ENCODE measurements at places on chromosomes 16 and 17.
A peak's percentile ranks its signal among the peaks of the same experiment; 100 is the strongest.

GRCh38 chr16:85435700-85436099 is 177.4 kb upstream of the GSE1 start:
- DNase-seq: no peak

DNA sequence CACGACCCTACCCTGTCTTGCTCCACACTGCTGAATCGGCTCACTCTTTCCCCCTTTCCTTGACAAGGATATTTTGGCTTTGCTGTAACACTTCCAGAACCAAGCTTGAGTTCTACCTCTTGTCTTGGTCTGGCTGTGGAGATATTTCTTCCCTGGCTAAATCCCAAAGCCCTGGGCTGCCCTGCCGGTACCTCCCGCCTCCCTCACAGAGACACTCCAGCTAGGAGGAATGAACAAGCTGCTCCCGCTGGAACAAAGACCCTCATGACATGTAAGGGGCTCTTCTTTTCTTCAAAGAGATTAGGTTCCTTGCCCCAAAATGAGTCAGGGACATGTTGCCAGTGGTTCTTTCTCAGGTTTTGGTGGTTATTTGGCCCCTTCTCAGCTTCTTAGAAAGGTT is 10.8 kb downstream of the INPP5K start:
- no peak for DNase-seq

DNA sequence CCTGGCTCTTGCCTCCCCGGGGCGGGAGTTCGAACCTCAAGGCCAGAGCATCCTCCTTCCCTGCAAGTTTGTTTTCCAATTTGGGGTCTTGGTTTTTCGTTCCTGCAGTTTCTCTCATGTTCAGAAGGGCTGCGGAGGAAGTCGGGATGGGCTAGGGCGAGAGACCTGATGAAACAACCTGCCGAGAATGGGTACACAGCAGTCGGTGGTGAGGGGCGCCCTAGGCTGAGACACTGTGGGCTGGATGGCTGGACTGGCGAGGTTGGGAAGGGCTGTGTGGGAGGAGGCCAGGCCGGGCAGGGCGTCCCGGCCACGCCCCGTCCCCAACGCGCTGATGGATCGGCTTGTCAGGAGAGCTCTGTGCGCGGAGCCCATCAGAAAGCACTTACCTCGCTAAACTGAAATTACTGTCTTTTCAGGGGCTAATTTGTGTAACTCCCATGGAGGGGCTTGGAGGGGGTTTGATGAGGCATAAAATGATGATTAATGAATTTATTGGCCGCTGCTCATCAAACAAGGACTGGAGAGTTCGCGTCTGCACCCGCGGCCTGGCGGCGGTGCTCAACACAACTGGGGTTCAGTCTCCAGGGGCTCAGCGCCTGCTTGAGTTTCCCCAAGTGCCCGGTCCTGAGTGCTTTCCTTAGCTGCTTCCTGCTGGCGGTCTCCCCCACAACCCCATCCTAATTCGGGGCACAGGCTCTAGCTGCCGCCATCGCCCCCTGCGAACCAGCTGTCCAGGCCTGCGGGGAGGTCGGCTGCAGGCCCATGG is 9.0 kb downstream of the IRX5 start:
- no peak for DNase-seq

DNA sequence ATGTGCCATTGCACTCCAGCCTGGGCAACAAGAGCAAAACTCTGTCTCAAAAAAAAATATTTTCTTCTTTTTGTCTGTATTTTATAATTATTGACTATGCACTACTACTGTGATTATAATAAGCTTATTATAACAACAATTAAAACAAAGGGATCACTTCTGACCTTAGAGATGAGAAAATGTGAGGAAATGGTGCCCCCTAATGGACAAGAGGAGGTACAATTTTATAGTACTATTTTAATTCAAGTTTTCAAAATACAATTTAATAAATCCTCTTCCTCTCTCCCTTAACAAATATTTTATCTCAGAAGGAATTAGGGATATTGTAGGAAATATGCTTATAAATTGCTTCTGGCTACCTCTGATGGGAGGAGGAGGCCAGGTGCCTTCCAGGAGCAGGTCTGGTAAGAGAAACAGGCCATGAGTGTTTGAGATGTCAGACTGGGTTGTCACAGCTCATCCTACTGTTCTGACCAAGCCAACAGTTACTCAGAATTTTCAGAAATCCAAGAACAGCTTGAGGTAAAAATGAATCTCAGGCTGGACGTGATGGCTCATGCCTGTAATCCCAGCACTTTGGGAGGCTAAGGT is 14.0 kb downstream of the VPS53 start:
- DNase-seq: peak; percentile 30

DNA sequence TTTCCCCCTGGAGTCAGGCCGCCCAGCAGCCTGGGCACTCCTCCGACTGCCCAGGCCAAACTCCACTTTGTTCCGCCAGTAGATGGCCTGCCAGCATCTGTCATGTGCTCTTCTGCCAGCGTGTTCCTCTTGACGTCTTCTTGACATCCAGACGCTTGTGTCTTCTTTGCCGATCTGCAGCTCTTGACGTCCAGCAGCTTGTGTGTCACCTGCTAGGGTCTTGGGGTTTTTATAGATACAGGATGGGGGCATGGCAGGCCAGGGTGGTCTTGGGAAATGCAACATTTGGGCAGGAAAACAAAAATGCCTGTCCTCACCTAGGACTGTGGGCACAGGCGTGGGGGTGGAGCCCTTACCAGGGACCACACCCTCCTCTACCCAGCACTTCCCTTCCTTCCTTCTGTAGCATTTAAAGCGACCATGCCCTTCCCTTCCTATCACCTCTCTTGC is 88.7 kb downstream of the BMERB1 start:
- DNase-seq: no peak

DNA sequence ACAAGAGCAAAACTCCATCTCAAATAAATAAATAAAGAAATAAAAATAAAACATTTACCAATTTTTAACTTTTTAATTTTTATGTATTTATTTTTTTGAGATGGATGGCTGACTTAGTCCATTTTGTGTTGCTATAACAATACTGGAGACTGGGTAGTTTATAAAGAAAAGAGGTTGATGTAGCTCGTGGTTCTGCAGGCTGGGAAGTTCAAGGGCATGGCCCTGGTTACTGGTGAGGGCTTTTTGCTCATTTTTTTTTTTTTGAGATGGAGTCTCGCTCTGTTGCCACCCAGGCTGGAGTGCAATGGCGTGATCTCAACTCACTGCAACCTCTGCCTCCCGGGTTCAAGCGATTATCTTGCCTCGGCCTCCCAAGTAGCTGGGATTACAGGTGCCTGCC is 14.2 kb upstream of the FOXK2 start:
- no peak for DNase-seq

- DNase-seq: peak; percentile 9
Measured at GRCh38 chr17:58756246-58757161, 850 bp downstream of the PPM1E start.

GRCh38 chr17:72394531-72394930 is 273.7 kb downstream of the SOX9 start:
- no peak for DNase-seq

- DNase-seq: peak; percentile 74
Measured at GRCh38 chr17:76246080-76247066, 6.1 kb upstream of the RNF157 start.

DNA sequence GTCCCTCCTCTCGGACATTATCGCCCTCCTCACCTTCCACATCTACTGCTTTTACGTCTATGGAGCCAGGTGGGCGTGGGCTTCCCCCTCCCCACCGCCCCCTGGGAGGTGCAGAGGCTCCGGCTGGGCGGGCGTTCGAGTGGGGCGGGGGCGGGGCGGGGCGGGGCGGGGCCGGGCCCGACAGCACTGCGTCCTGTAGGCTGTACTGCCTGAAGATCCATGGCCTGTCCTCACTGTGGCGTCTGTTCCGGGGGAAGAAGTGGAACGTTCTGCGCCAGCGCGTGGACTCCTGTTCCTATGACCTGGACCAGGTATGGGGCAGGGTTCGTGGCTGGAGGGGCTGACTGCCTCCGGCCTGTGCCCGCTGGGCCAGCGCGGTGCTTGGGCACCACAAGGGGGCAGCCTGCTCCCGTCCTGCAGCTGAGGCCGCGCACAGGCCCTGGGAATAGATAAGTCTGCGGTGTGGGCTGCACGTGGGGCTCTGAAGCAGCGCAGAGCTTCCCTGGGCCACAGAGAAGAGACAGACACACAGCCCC is 9.2 kb downstream of the PIGQ start:
- DNase-seq: peak; percentile 65

DNA sequence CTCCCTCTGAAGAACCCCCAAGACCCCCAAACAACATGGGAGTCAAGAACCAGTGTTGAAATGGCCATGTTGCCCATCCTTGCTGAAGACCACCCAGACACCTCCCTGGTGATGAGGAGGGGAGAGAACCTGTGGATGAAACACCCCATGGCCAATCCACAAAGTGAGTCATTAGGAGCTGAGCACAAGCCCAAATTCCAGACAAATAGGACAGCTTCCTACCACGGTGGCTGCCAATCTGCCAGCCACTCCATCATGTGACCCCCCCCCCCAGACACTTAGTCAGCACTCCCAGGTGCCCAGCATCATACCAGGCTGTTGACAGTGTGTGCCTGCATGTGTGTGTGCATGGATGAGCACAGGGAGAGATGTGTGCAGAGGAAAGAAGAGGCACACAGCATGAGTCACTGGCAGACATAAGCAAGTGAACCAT is 26.4 kb upstream of the RPL38 start:
- DNase-seq: no peak

DNA sequence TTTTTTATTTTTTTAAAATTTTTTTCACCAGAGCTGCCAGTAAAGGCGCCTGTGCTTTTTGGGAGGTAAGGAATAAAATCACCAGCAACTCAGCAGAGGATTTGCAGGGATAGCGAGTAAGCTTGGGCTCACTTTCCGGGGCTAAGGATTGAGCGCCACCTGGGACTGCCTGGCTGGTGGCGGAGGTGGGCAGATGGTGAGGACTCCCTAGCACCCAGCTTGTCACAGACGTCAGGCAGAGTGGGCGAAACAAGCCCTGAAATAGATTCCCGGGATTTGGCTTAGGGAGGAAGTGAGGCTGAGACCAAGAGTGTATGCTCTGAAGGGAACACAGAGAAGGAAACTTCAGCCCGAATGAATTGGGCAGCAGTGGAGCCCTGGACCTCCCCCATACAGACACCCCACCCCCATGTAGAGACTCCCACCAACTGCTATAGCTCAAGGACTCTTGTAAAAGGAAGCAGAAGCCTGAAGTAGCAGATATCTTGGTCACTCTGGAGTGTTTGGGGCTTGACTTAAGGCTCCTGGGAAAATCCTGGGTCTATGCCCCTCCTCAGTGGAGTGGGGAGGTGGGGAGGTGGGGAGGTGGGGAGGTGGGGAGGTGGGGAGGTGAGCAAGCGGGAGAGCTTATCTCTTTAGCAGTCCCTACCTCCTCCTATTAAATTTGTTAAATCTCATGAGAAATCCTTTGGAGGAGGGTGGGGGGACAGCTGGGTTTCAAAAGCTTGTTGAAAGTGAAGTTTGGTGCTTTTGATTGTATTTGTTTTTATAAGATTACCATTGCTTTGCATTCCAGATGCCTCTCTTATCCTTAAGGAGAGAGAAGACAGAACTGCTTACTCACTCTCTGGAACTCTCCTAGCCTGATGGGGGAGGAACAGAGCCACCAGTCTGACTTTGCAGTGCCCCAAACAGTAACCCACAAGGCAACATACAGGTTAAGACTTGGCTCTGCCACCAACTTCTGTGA is 8.2 kb downstream of the ARL4D start:
- no peak for DNase-seq

DNA sequence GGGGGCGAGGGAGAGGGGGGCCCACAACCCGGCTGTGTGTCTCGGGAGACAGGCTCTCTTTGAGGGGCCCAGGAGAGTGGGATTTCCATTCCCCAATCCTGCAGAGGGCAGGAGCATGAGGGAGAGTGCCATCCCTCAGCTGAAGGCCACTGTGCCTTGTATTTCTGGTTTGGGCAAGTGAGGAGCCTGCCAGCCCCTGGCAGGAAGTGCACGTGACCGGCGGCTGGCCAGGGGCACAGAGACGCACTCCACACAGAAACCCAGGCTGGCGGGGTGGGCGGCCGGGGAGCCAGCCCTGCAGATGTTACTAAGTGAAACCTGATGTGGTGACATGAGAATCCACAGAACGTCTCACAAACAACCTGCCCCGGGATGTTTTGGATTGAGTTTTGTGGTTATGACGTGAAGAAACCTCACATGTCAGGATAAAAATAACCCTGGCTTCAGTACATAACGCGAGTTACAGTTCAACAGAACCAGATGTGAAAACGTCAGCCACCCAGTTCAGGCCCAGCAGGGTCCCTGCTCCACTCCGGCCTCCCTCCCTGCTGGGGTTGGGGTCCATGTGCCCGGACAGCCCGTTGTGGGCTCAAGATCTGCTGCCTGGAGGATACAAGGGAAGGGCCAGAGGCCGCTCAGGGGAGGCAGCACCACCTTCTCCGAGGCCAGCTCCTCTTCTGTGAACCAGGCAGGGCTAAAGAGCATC is 51.7 kb upstream of the MTSS2 start:
- peak; percentile 72 for DNase-seq

DNA sequence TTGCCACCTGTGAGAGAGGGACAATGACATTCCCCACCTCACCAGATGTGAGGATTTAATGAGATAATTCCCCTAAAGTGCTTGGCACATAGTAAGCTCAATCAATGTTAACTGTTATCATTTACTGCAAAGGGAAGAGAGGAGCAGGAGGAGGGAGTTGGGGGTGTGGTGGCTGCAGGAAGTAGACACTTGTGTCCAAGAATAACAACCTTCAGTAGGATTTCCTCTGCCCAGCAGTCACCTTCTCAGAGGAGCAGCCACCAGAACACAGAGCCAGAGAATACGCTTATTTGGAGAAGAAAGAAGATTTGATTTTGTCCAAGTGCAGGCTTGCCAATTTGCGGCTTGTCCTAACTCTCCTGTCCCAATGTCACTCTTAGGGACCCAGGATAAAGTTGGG is 10.2 kb downstream of the CBX4 start:
- no peak for DNase-seq

GRCh38 chr17:19336938-19337711 is 25.4 kb downstream of the B9D1 start:
- DNase-seq: no peak

GRCh38 chr16:5072334-5073278 is 963 bp downstream of the ALG1 start:
- DNase-seq: no peak

- DNase-seq: no peak
Measured at GRCh38 chr17:56979091-56979480, 1.2 kb downstream of the SCPEP1 start.

DNA sequence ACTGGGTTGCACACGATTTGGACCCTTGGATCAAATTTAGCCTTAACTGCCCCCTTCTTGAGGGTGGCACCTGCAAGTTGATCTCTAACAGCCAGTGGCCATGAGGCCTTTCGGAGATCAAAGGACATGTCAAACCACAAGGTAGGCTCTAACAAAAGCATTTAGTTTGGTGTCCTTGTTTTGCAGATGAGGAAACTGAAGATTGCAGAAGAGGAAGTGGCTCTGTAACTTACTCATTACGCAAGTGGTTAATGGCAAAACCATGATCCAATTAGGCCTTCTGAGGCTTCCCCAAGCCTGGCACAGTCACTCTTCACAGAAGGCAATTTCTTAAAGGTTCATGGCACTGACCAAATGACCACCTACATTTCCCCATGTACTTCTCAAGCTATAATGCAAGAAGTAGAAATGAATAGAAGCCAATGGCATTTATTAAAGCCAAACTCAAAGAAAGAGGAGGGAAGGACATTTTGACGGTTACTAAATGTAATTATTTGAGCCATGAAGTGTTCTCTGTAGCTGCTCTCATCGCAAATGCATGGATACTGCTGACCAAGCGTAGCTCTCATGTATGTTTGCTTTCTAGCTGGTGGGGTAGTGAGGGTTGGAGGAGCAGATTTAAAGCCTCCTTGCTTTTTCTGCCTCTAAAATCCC is 32.8 kb upstream of the ABCC12 start:
- peak; percentile 49 for DNase-seq

GRCh38 chr17:62712171-62712581 is 84.7 kb downstream of the MRC2 start:
- no peak for DNase-seq

GRCh38 chr16:9053006-9053601 is 38.3 kb upstream of the HAPSTR1 start:
- DNase-seq: no peak
